Myocyte (in vitro differentiated cells): ENCODE measurements at places on chromosomes 5 and 9. TPM values are rescaled to one million over a fixed set of nuclear protein-coding genes. Genes with fewer than 3 reads are reported as not detected.

Gene RIMOC1
- total RNA-seq = 17.1 and 23.4 TPM in 2 replicates

Gene EPB41L4B
- total RNA-seq = 0.10 and 0.70 TPM in 2 replicates

Gene PCDHA11
- total RNA-seq = 0.13 and 0.26 TPM in 2 replicates

Gene PIGO
- 17.3 and 17.6 TPM in 2 replicates for total RNA-seq

Gene KIF27
- 1.4 and 2.6 TPM in 2 replicates for total RNA-seq

Gene DCANP1
- total RNA-seq = not detected in 2 replicates

Gene LCNL1
- total RNA-seq = 5.0 and 13.8 TPM in 2 replicates

Gene ISOC1
- total RNA-seq = 10.5 and 11.7 TPM in 2 replicates

Gene PCDHGC4
- total RNA-seq = 2.0 and 3.6 TPM in 2 replicates

Gene PCDHB5
- total RNA-seq = 0.36 and 1.0 TPM in 2 replicates

Gene PAEP
- not detected in 2 replicates for total RNA-seq

Gene C8G
- total RNA-seq = 0.88 TPM in 1 of 2 replicates, not detected in the other

Gene CLTA
- total RNA-seq = 186 and 193 TPM in 2 replicates

Gene MEGF10
- 193 and 196 TPM in 2 replicates for total RNA-seq

Gene SYK
- not detected in 2 replicates for total RNA-seq

Gene GPR151
- not detected in 2 replicates for total RNA-seq

Gene GPRIN1
- total RNA-seq = 5.2 and 9.6 TPM in 2 replicates

Gene NR6A1
- 1.9 and 2.1 TPM in 2 replicates for total RNA-seq

Gene KCNV2
- total RNA-seq = not detected in 2 replicates

Gene HMGCR
- 49.7 and 118 TPM in 2 replicates for total RNA-seq

Gene ROPN1L
- total RNA-seq = 0.68 and 0.94 TPM in 2 replicates

Gene PRRC2B
- 83.5 and 84.8 TPM in 2 replicates for total RNA-seq

Gene CCDC183
- total RNA-seq = 0.70 and 3.4 TPM in 2 replicates

Gene SPATA31E1
- total RNA-seq = not detected in 2 replicates

Gene CD72
- total RNA-seq = 2.2 TPM in 2 replicates

Gene DROSHA
- total RNA-seq = 23.3 and 37.4 TPM in 2 replicates

Gene SLC1A1
- 0.57 and 1.1 TPM in 2 replicates for total RNA-seq

Gene MEGF9
- total RNA-seq = 9.5 and 16.3 TPM in 2 replicates

Gene PCDHB6
- total RNA-seq = 1.5 and 2.3 TPM in 2 replicates
